Bronchus fibroblast of lung (primary cell): ENCODE measurements at places on chromosomes 5 and 9. TPM values are rescaled to one million over a fixed set of nuclear protein-coding genes. Genes with fewer than 3 reads are reported as not detected.

The PCDHGB3 gene
- 0.45 and 0.50 TPM in 2 replicates for total RNA-seq

The C1QTNF3 gene
- 0.34 and 0.59 TPM in 2 replicates for total RNA-seq

The TSLP gene
- 1.2 and 1.3 TPM in 2 replicates for total RNA-seq

The C1QTNF2 gene
- total RNA-seq = 0.34 and 0.74 TPM in 2 replicates

The C9orf85 gene
- 5.8 and 7.1 TPM in 2 replicates for total RNA-seq

The SARDH gene
- total RNA-seq = 6.2 and 6.7 TPM in 2 replicates

The CCL19 gene
- not detected in 2 replicates for total RNA-seq

The CTNND2 gene
- not detected in 2 replicates for total RNA-seq

The OGN gene
- total RNA-seq = 0.15 and 0.17 TPM in 2 replicates

The RNF180 gene
- 1.0 and 1.2 TPM in 2 replicates for total RNA-seq
